Vagina (tissue), 2 donors: ENCODE measurements at places on chromosomes 4 and X. TPM values are rescaled to one million over a fixed set of nuclear protein-coding genes. Genes with fewer than 3 reads are reported as not detected.

GRCh38 chrX:95056901-95057300, 1382.9 kb downstream of the FAM133A start:
- no peaks in the 10 kb centered on the region for H3K4me1 ChIP-seq
- no peak for DNase-seq
- no peaks in the 10 kb centered on the region for H3K36me3 ChIP-seq
- H3K27me3 ChIP-seq: no peaks in the 10 kb centered on the region
- H3K4me3 ChIP-seq: no peak overlapping the region

DNA sequence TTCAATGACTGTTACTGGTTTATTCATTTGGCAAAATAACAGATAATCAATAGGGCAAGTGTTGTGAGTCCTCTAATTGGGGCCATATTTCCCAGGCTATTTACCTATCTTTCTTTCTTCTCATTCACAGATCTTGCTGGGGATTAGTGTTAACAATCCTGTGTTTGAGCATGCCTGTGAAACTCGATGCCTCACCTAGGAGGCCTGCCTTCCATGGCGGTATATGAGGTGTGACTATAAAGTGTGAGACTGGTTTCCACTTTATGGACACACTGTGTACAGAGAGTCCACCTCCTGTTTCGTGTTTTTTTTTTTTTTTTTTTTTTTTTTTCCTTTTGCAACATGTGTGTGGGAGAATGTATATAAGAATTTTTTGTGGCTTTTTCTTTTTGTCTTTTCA, 199.3 kb downstream of the BMPR1B start:
- no peak overlapping the region for H3K4me3 ChIP-seq
- no peaks in the 10 kb centered on the region for H3K36me3 ChIP-seq
- no peak for DNase-seq
- no peaks in the 10 kb centered on the region for H3K27me3 ChIP-seq

DNA sequence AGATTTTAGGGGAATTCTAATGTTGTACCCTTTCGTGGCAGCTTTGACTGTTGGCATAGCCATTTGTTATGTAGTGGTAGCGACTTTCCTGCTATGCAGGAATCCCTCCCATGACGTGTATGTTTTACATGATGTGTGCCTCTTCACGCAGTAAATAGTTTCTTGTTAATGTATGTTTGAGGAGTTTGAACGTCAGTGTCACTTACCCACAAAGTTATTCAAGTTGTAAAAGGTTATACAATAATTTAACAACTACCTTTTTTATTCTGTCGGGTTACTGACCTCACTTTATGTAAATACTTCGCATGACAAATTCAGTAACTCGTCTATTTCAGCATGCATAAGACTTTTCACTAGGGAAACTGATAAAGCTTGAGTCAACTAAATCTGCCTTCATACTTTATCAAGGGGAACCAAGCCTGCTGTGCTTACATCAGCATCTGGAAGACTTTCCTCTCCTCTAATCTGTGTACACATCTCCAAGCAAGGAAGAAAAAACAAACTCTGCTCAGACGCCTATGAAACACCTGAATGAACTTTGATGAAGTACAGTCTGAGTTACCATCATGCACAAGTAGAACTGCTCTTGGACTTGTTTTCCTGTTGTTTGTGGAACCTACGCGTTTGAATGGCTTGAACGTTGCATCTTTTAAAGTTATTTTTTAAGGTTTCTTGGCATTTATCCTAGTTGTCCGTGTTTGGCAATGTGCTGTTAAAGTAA, 61.2 kb downstream of the SLC9A6 start:
- no peaks in the 10 kb centered on the region for H3K27me3 ChIP-seq
- H3K36me3 ChIP-seq: no peaks in the 10 kb centered on the region
- no peak for DNase-seq
- no peak overlapping the region for H3K4me3 ChIP-seq

DNA sequence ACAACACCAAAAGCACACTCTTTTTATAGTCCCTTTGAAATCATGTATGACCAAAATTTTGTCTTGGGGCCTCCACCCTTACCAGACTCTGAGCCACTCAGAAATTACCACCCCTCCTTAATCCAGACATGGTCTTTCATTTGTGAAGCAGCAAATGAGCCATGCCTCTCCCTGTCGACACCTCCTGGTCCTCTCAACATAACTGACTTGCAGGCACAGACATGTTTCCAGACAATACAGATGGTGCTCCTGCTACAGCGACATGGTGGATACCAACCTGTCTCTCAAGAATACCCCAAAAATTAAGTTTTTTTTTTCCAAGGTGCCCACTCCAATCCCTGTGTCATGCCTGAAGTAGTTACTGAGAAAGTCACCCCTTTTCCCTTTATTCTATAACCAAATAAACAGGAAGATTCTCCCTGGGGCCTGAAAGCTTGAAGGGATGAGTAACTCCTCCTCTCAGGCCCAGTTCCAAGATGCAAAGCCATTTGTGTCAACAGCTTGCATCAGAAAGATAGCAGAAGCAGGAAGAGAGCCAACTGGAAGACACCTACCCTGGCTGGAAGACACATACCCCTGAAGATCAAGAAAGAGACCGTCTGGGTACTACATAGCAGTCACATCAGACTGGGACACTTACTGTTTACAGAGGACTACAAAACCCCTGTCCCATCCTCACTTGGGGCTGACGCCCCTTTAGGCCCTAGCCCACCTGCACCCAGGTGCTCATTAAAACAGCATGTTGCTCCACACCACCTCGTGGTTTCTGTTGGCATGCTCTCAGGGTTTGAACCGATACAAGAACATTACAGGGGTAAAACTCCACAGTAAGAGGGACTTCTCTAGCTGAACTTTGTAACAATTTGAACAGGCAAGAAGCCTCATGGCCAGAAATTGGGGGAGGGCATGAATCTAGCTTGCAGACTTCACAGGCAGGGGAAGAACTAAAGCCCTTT, 5.5 kb upstream of the UGT2B17 start:
- DNase-seq: no peak
- H3K27me3 ChIP-seq: no peaks in the 10 kb centered on the region
- no peak overlapping the region for H3K27ac ChIP-seq

Gene RGN
- 4.7 TPM for total RNA-seq

DNA sequence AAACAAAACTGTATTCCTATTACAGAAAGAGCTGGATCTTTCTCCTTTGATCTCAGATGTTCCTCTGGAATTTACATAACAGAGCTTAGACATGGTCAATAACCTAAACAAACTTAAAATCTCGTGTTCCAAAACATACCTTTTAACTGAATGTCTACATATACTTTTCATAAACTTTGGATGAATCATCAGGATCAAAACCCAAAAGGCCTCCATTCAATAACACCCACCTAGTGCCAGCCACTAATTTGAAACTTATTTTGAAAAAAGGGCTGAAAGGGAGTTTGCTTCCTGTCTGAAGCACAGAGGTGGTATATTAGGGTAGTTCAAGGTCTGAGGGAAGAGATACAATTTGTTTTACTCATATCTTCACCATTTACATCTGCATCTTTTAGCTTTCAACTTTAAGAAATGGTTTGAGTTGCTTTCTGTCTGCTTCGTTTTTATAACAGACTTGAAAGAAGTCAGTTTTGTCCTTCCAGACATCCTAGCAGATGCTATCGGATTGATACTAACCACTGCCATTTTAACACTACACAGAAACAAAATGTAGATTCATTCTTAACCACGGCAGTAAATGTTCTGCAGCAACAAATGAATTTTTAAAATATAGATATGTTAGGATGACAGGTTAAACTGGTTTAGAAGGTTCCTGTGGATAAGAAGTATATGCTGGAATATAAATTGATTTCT, 242.8 kb upstream of the DKK2 start:
- peaks cover 2% of the 10 kb centered on the region for H3K4me1 ChIP-seq
- H3K36me3 ChIP-seq: no peaks in the 10 kb centered on the region
- H3K27me3 ChIP-seq: no peaks in the 10 kb centered on the region
- no peak for DNase-seq
- no peak overlapping the region for H3K4me3 ChIP-seq

DNA sequence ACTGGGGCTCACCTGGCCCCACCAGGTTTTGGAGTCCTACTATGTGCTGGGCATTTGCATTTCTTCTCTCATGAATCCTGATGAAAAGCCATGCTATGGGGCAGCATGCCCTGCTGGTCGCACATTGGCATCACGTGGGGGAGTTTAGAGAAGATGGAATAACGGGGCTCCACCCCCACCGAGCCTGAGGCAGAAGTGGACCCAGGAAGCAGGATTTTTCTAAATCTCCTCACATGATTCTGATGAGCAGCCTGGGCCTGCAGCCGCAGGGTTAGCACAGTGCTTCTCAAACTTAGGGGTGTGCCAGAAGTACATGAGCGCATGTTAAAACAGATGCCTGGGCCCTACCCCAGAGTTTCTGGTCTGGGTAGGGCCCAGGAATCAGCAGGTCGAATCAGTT, 4.6 kb upstream of the SORCS2 start:
- peaks cover 4% of the 10 kb centered on the region for H3K4me1 ChIP-seq
- no peaks in the 10 kb centered on the region for H3K27me3 ChIP-seq
- no peak overlapping the region for H3K4me3 ChIP-seq
- DNase-seq: no peak
- H3K27ac ChIP-seq: no peak overlapping the region

Gene GRIA3
- 4.4 TPM for total RNA-seq

Gene NMU
- 8.1 TPM for total RNA-seq

Gene FOXR2
- total RNA-seq: not detected

DNA sequence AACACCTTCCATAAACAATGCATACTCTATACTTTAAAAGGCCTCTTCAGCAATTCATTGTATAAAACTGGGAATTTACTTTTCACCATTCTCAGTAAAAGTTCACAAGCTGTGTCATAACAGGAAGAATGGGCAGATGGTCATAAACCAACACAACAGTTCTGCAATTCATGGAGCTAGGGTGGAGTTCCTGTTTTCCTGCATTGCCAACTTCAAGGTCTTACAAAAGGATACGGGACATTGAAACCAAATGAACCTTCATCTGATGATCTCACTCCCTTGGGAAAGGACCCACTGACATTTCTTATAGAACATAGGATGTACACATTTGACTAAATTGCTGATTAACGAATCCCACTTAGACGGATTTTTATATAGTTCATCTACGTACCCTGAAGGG, 4.1 kb downstream of the KDR start:
- no peaks in the 10 kb centered on the region for H3K27me3 ChIP-seq
- H3K36me3 ChIP-seq: no peaks in the 10 kb centered on the region
- H3K4me1 ChIP-seq: peaks cover 16% of the 10 kb centered on the region
- H3K27ac ChIP-seq: no peak overlapping the region
- DNase-seq: no peak

DNA sequence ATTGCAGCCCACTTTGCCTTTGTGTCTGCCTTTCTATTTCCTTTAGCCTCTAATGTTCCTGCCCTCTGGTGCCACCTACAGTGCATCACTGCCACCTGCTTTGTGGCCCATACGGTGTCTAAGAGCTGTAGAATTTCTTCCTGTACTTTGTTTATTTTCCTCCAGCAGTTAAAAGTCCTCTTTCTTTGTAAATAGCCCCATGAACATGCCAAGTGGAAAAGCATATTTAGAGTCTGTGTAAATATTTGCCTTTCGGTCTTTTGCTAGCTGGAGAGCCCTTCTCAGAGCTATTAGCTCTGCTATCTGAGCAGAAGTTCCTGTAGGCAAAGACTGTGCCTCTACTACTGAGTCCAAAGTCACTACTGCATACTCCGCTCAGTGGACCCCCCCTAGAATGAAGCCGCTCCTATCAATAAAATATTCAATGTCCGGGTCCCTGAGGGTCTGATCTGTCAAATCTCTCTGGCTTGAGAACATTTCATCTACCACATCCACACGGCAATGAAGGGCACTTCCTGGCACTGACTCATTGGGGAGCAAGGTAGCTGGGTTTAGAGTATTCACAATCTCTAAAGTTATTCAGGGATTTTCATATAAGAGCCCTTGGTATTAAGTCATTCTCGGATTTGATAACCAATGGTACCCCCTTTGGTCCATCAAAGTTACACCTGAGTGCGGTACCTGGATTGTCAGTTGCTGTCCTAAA, 36.3 kb downstream of the SULT1E1 start:
- no peak overlapping the region for H3K27ac ChIP-seq
- no peaks in the 10 kb centered on the region for H3K27me3 ChIP-seq
- no peak overlapping the region for H3K4me3 ChIP-seq
- no peak for DNase-seq
- H3K36me3 ChIP-seq: no peaks in the 10 kb centered on the region
- H3K4me1 ChIP-seq: no peaks in the 10 kb centered on the region

- no peaks in the 10 kb centered on the region for H3K27me3 ChIP-seq
- no peaks in the 10 kb centered on the region for H3K4me1 ChIP-seq
- no peak overlapping the region for H3K4me3 ChIP-seq
- H3K27ac ChIP-seq: no peak overlapping the region
Measured at GRCh38 chr4:63814171-63814964, 594.9 kb downstream of the TECRL start.
